ENCODE measurements at places on chromosomes 7 and 10.

- DNase-seq: no peak
Observed at GRCh38 chr10:113041324-113041723, 91.3 kb downstream of the TCF7L2 start.

DNA sequence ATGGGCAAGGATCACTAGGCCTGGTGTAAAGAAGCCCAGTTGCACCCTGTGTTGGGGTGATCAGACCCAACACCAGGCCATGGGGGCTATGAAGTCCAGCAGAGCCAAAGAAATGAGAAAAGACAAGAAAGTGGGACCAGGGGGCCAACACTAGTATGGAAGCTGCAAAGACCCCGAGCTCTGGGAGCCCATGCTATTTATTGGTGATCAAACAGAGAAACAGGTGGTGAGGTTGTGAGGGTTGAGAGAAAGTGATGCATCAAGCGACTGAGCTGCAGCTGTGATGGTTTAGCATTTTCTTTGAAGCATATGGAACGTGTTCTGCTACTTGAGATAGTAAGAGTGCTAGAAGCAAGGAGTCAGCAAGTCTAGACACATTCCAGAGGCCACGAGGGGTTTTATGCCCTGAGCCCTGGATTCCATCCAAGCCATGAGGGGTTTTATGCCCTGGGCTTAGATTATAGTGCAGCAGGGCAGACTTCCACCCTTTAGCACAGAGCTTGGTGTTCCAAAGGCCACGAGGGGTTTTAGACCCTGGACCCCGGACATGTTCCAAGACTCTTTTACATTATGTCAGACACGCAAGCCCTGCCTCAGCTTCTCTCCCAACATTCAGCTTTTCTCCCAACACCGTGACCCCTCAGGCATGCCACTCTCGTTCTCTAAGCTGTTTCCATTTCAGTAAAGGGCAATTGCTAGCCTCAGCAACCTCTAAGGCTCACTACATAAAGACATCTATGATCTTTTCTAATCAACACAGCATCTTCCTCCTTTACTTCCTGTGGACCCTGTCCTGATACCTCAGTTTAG, 43.1 kb upstream of the GPAM start:
- DNase-seq: no peak

DNA sequence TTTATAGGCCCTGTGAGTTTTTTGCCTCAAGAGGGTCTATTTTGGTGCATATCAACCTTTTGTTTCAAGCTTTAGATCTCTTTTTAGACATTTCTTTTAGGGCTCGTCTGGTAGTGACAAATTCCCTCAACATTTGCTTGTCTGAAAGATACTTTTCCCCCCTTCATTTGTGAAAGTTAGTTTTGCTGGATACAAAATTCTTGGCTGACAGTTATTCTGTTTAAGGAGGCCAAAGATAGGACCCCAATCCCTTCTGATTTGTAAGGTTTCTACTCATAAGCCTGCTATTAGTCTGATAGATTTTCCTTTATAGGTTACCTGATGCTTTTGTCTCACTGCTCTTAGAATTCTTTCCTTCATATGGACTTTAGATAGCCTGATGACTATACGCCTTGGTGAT, 36.1 kb upstream of the ARMC3 start:
- no peak for DNase-seq

DNA sequence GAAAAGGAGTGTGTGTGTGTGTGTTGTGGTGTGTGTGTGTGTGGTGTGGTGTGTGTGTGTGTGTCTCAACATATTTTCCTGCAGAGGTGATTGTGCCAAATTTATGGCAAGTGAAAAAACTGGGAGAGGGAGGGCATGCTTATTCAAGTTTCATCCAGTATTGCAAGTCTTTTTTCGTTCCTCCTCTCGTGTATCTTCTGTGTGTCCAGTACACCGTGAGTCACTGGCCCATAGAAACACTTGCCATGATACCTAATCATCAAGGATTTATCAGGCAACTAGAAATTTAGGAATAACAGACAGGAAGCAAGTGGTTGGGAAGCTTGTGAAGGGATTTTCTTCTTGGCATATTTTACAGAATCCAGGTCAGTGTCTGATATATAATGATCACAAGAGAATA, 820.5 kb downstream of the GATA3 start:
- DNase-seq: no peak

DNA sequence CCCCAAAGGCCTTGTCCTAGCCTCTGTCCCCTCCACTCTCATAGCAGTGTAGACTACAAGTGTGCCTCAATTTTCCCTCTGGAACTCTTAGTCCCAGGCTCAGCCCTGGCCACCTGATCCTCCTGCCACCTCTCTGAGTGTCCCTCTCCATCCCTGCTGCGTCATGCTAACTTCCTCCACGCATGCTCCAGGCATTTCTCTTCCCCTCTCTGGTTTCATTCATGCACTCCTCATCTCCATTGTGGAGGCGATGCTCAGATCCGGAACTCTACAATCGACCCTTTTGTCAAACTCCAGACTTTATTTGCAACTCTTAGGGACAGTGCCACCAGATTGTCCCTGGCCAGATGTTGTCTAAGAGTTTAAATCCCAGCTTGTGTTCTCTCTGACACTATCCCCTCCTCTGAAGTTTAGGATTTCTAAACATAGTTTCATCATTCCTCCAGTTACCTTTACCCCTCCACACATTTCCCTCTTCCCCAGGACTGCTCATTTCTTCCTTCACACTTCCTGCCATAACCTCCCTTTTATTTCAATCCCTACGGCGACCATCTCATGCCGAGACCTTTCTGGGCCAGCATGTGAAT, 492.6 kb downstream of the PLXNA4 start:
- DNase-seq: no peak

GRCh38 chr10:21490028-21490710, 35.3 kb downstream of the SKIDA1 start:
- no peak for DNase-seq

- DNase-seq: no peak
Observed at GRCh38 chr7:140646931-140647647, 6.5 kb upstream of the DENND2A start.

DNA sequence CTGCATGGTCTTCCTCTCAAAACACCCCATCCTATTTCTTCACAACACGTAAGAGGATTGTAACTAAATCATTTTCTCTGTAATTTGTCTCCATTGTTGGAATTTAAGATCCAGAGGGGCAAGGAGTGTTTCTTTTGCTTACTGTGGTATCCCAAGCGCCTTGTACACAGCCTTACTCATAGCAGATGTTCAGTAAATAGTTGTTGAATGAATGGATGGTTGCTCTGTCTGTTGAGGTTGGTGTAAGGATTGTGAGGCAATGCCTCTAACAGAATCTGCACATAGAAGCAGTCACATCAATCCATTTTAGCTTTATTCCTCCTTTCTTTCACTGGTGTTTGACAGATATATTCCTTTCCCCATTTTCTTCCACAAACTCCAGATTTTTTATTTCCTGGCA, 90.1 kb downstream of the ZNF365 start:
- DNase-seq: no peak

- no peak for DNase-seq
Observed at GRCh38 chr7:70527520-70528115, 604.3 kb upstream of the GALNT17 start.

GRCh38 chr7:97871659-97872024, 566 bp downstream of the ASNS start:
- no peak for DNase-seq
